Fibroblast of skin of right quadriceps (primary cell): ENCODE measurements at places on chromosomes 6 and 20.
A peak's percentile ranks its signal among the peaks of the same experiment; 100 is the strongest.

- no peak for DNase-seq
Observed at GRCh38 chr20:24011282-24011681, 22.7 kb upstream of the GGTLC1 start.

DNA sequence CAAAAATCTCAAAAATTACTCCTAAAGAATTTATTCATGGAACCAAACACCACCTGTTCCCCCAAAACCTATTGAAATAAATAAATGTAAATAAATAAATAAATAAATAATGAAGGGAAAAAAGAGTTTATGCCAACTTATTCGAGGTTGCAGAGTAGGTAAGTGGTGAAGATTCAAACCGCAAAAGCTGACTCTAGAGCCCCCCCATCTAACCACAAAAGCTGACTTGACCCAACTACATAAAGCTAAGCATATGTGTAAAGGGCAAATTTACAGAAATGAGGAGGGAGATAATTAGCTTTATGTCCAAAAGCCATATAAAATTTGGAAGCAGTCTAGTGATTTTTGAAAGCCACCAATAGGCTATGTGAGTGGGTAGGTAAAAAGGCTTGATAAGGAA, 486.9 kb downstream of the PKHD1 start:
- no peak for DNase-seq

DNA sequence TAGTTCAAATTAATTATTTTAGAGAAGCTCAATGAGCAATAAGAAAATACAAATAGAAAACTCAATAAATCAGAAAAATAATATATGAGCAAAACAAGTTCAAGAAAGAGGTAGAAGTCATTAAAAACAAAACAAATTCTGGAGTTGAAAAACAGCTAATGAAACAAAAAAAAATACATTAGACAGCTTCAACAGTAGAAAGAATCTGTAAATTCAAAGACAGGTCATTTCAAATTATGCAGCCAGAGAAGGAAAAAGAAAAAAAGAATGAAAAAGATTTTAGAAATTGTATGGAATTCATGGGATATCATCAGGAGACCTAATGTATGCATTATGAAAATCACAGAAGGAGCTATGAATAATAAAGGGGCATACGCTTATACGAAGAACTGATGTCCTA, 795.3 kb upstream of the ADGRB3 start:
- DNase-seq, result no peak

DNA sequence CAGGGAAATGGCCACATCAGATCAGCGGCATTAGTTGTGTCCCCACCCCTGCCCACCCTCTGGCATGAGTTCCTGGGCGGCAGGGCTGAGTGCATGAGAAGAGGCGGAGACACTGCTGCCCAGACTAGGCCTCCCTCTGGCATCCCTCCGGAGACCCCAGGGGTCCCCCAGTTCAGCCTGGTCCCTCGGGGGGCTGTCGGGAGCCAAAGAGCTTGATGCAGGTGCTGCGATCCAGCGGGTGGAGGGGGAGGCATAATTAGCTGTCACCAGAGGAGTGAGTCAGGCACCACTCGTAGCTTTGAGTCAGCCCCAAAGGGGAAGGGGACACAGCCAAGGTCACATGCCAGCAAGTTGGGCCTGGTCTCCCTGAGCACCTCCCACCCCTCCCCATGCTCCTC, 34.5 kb downstream of the DLGAP4 start:
- no peak for DNase-seq

DNA sequence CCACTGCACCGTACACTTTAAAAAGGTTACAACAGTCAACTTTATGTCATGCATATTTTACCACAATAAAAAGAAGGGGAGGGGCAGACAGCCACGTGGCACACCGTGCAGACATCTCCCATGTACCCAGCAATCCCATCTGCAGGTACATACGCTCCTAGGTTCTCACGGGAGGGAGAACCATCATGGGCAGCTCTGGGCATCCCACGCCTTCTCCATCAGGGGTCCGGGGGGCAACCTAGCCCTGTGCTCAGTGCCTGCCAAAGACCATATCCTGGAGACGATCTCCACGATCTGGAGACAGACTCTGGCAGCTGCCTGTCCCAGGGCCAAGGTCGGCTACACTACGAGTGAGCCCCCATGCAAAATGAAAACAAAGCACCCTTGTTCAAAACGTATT, 2.5 kb upstream of the BNIP5 start:
- no peak for DNase-seq

- DNase-seq, result peak; percentile 66
Observed at GRCh38 chr6:116386581-116387299, 16.0 kb downstream of the DSE start.

- DNase-seq, result no peak
Observed at GRCh38 chr20:36736451-36737182, 9.3 kb downstream of the NDRG3 start.

- DNase-seq, result no peak
Observed at GRCh38 chr6:84516154-84516553, 248.2 kb downstream of the TBX18 start.

- no peak for DNase-seq
Observed at GRCh38 chr20:24382331-24382730, 87.1 kb upstream of the SYNDIG1 start.

- peak; percentile 80 for DNase-seq
Observed at GRCh38 chr20:32483351-32484224, 101.5 kb downstream of the NOL4L start.

DNA sequence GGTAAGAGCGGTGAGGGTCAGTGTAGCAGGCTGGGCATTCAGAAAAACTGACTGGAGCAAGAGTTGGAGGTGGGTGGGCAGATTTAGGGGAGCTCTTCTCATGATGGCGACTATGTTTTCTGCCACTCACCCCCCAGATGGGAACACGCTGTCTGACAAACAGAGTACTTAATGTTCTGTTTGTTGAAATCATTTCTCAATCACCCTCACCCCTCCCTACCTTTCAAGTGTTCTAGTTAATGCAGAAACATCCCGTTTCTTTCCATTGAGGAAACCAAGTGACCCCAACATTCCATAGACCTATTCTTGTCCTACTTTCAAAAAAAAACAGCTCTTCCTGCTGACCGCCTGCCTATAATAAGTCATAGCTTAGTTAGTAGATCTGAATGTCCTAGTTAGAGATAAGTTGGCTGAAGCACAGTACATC, 132.5 kb upstream of the NEDD9 start:
- DNase-seq, result no peak

GRCh38 chr20:4161401-4162251, 146.3 kb upstream of the RNF24 start:
- DNase-seq, result no peak

GRCh38 chr6:117138920-117139319, 126.4 kb upstream of the VGLL2 start:
- DNase-seq, result no peak

DNA sequence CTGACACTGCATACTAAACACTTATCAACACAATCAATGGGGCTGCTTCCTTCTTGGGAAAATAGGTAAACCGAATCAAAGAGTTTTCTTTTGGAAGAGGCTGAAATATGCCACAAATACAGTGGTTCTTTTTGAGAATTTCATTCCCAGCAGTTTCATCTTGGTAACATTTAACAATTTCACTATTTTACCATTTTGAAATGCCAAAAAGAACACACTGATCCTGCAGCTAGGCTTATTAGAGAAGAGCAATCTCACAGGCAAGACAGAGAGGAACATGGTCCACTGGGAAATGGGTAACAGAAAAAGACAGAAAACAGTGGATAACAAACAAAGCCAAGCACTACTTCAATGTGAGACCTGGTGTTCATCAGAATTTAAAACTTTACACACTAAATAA, 2.5 kb downstream of the CNR1 start:
- DNase-seq, result no peak

GRCh38 chr6:31272836-31273626, 1.1 kb upstream of the HLA-C start:
- DNase-seq, result no peak

GRCh38 chr20:9442858-9443257, 71.5 kb upstream of the LAMP5 start:
- no peak for DNase-seq

DNA sequence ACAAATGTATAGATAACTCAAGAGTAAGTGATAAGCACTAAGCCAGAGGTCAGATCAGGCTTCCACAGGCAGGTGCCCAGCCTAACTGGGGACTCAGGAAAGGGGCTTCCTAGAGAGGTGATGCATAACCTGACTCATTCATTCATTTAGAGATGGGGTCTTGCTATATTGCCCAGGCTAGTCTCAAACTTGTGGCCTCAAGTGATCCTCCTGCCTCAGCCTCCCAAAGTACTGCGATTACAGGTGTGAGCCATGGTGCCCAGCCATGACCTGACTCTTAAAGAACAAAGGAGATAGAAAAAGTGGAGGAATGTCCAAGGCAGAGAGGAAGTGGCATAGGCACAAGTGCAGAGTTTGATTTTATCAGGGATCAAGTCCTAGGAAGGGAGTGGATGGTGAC, 41.9 kb downstream of the GJA10 start:
- DNase-seq, result no peak

GRCh38 chr6:126570507-126570906, 230.6 kb downstream of the CENPW start:
- no peak for DNase-seq

GRCh38 chr6:166604328-166604727, 17.9 kb upstream of the RAMACL start:
- DNase-seq, result no peak

GRCh38 chr20:51376111-51376510, 166.4 kb downstream of the NFATC2 start:
- no peak for DNase-seq

DNA sequence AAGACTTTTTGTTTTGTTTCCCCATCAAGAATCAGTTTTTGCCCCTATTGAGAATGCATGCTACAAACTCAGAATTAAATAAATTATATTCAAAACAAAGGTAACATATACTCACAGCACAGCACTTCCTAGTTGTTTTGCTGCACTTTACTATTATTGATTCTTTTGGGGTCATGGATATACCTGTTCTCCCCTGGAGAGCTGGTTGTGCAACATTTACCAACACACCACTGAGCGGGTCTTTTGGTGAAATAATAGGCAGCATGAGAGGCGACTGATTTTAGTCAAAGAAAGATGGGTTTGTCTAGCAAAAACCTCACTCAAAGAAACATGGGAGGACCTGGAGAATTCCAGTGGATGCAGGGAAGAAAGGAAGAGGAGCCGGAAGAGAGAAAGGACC, 39.9 kb upstream of the CDKN1A start:
- no peak for DNase-seq

DNA sequence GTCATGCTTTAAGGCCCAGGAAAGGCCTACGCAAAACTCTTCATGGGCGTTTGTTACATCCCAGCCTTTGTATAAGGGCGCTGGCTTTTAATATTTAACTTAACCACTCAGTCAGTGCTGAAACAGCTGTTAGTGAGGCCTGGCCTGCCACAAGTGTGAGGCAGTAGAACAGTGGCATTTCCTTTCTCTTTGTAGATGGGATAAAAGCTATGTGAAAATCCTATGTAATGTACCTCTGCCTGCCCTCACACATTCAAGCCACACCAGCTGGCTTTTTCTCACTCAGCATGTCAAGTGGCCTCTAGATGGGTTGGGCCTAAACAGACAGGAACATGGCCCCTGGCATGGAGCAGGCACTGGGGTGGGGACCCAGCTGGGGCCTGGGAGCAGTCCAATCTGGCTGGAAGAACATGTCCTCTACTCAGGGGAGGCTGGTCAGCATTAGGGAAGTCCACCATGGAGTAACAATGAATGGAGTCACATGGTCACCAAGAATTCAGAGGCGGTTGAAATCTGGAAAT, 20.7 kb downstream of the CGA start:
- no peak for DNase-seq

GRCh38 chr20:35840421-35840820, 68.6 kb downstream of the PHF20 start:
- no peak for DNase-seq

- no peak for DNase-seq
Observed at GRCh38 chr6:105445481-105445880, 42.6 kb upstream of the PREP start.

DNA sequence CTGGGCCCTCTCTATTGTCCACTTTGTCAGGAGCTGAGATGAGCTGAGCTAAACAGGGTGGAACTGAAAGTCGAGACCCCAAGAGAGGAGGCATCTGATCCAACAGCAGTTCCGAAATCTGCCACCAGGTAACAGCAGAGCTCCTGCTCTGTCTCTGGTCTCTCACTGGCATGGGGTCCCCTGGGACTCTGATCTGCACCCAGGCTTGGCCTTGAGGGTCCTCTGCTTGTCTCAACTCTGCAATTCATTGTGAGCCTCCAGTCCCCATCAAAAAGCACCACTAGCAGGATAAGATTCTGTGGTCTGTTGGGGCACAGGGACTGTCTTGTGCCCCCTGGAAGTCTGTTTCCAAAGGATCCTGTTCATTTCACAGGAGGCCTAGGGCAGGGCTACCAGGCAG, 62.5 kb upstream of the TOP1 start:
- no peak for DNase-seq

GRCh38 chr20:50412069-50412468, 98.1 kb upstream of the PTPN1 start:
- DNase-seq, result no peak

- no peak for DNase-seq
Observed at GRCh38 chr20:7147220-7147601, 379.7 kb downstream of the BMP2 start.

- DNase-seq, result peak; percentile 97
Observed at GRCh38 chr6:168968228-168968627, 285.4 kb downstream of the THBS2 start.

DNA sequence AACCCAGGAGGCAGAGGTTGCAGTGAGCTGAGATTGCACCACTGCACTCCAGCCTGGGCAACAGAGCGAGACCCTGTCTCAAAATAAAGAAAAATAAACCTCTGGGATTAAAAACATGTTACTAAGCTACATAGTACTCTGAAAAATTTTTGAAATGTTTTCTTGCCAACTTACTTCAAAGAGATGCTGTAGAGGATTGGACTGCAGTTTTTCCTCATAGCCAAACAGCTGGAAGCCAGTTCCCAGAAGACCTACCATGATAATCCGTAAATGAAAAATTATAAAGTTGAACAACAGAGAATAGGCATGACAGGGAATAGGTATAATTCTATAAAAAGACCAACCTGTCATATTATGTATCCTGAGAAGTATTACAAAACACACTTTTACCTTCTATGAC, 48.0 kb downstream of the RARS2 start:
- DNase-seq, result no peak

DNA sequence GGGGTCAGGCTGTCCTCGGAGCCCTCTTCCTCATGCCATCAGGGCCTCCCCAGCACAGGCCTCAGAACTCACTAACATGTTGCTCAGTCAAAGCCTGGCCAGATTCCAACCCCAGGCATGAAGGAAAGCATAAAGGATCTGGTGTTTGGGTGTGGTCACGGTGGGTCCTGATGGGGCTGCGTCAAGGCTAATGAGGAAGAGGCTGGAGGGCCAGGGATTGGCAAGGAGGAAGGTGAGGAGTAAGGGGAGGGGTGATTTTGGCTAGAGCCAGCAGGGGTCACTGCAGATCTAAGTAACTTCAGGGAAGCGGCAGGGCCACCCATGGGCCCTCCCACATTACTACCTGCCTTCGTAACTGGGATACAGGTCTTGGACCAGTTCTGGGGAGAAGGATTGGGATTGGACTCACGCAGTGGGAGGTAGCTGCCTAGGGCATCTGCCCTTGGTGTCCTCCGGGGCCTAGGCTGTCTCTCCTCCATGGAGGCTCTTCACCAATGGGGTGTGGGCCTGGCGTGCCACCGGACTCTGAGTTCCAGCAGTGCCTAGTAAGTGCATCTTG, 36.2 kb upstream of the MRPS18A start:
- peak; percentile 66 for DNase-seq
